ENCODE measurements at places on chromosomes 4 and X. TPM values are rescaled to one million over a fixed set of nuclear protein-coding genes. Genes with fewer than 3 reads are reported as not detected.

Gene TCEAL6
- total RNA-seq = not detected

Gene PRSS12
- total RNA-seq = not detected

Gene ARMCX4
- 4.6 TPM for total RNA-seq

GRCh38 chr4:141238186-141238585, 17.5 kb downstream of the ZNF330 start:
- DNase-seq = no peak

DNA sequence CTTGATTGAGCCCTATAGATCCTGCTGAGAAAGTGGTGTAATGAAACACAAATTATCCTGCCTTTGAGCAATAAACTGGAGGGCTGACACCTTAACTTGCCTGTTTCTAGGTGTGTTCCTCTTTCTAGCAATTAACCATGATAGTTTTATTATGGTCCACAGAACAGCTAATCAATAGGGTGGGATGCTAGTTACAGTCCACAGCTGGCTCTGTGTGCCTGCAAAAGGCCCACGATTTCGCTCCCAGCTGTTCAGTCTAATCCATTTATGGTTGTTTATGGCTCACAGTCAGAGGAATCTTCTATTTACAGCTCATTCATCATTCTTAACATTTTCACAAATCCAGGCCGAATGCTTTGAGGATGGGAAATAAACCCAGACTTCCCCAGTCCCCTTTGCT, 674.9 kb downstream of the SMARCA1 start:
- DNase-seq = no peak

- no peak for DNase-seq
Observed at GRCh38 chr4:145819853-145820181, 118.8 kb downstream of the ZNF827 start.

DNA sequence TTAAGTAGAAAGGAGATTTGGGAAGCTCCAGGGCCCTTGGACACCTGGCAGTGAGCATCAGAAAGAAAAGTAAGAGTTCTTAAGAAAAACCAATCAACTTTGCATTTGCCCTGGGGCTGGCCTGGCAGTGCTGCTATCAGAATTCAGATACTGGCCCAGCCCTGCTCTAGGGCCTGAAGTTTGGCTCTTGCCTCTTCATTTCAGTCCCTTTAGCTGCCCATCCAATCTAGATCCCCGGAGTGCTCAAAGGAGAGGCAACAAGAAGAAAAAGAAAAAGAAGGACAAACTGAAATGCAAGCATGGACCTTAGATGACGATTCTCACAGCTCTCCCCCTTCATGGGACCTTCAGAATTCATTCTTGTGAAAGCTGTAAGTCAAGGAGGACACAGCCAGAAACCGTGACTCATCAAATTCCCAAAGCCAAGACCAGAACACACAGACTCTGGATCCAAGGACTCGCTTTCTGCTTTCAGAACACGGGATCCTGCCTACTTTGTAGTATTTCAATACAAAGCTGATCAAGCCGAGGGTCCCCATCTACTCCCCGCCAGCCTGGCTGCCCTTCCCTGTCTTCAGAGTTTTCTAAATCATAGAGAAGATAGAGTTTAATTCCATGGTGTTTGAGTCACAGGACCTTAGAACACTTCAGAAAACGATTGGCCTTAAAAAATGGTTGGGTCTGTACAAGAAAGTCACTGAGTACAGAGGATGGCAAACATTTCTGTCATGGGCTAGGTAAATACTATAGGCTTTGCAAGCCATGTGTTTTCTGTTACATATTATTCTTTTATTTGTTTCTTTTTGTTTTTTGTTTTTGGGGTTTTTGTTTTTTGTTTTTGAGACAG, 103.7 kb downstream of the RBM47 start:
- DNase-seq = no peak

- DNase-seq = no peak
Observed at GRCh38 chr4:138449938-138450337, 207.8 kb upstream of the SLC7A11 start.
